Stimulated activated CD8-positive, alpha-beta memory T cell treated with anti-CD3 and anti-CD28 coated beads, Interleukin-4, amount 100 ng/mL, for 1 hour (primary cell): ENCODE measurements at places on chromosomes 16 and 17.

DNA sequence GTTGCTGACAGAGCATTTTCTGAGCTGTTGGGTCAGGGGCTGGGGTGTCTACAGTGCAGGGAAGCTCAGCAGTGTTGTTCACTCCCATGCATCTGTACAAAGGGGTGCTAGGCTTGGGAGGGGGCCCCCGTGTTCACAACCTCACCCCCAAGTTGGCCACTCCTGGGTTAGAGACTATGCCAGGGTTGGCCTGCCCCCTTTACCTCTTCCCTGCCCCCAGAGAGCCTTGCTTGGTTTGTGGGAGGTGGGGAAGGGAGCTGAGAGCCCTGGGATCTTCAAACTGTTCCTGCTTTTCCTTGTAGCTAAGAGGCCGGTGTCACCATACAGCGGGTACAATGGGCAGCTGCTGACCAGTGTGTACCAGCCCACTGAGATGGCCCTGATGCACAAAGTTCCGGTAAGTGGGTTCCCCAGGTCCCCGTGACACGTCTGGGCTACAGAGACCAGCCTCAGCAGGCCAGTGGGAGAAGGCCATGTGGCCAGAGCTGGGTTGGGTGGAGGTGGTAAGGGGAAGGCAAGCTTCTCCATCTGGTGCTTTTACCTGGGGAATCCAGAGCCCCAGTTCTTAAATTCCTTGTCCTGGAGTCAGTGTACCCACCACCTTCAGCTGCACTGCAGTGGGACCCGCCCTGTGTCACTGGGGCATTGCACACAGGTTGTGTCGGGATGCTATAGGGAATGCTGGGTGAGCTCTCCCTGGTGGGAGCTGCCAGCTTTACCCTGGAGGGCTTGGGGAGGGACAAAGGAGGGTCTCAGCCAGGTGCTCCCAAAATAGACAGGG lies 11.8 kb downstream of the GPRC5C start:
- no peak for DNase-seq

DNA sequence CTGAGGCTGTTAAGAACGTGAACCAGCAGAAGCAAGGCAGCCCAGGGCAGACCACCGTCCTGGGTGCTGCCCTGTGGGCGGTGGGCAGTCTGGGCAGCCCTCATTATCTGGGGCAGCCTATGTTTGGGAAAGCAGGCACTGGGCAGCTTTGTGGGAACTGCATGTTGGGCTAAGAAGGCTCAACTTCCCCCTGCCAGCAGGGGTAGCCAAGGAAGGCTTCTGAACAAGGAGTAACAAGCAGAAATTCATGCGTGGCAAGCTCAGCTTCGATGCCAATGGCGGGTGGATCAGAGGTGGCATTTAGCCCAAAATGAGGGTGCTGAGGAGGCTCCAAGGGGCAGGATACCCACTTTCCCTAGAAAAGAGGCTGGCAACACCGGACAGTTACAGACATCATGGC lies 42.7 kb upstream of the METRNL start:
- no peak for DNase-seq

GRCh38 chr16:57127836-57128235 lies 35.5 kb downstream of the CPNE2 start:
- no peak for DNase-seq

GRCh38 chr16:893360-893759 lies 77.4 kb downstream of the LMF1 start:
- no peak for DNase-seq

DNA sequence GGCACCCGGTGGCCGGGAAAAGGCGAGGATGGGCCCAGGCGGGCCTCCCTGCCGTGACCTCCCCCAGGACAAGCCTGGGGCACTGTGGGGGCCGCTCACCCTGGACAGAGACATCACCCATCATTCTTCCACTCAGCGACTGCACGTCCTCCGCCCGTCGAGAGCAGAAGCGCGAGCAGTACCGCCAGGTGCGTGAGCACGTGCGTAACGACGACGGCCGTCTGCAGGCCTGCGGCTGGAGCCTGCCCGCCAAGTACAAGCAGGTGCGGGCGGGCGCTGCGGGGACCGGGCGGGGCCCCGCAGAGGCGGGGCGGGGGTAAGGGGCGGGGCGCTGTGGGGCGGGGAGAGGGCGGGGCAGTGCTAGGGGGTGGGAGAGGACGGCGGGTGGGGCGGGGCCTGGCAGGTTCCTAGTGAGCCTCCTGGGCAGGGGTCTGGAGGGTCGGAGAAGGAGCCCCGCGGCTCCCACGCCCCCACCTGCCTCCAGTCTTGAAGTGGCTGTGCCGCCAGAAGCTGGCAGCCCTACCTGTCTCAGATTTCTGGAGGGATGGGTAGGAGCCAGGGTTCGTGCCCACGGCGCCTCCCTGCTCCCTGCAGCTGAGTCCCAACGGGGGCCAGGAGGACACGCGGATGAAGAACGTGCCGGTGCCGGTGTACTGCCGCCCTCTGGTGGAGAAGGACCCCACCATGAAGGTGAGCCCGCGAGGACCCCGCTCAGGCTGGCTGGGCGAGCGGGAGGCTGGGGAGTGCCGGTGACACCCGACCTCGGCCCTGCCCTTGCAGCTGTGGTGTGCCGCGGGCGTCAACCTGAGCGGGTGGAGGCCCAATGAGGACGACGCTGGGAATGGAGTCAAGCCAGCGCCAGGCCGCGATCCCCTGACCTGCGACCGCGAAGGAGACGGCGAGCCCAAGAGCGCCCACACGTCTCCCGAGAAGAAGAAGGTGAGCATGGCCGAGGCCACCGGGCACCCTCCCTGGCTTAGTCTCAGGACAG lies 7.5 kb downstream of the NME3 start:
- no peak for DNase-seq

GRCh38 chr16:85699628-85700027 lies 10.9 kb upstream of the GINS2 start:
- no peak for DNase-seq

DNA sequence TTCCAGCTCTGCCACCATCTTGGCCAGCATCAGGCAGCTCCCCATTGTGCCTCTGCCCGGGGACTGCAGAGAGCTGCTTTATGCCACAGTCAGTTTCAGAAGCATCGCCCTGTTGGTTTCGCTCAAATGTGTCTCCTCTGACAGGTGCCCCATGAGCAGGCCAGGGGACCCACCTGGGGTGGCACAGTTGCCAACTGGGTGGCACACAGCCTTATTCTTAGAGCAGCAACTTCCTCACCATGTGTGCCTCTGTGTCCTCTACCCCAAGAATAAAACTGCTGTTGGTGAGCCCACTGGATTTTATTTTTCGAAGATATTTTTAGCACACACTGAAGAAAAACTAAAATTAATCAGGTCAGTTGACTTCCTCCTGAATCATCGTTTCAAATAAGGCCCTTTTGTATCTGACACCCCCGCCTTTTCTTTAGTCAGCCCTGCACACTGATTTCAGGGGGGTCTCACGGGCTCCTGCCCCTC lies 44.9 kb upstream of the CACNG5 start:
- DNase-seq, result no peak

DNA sequence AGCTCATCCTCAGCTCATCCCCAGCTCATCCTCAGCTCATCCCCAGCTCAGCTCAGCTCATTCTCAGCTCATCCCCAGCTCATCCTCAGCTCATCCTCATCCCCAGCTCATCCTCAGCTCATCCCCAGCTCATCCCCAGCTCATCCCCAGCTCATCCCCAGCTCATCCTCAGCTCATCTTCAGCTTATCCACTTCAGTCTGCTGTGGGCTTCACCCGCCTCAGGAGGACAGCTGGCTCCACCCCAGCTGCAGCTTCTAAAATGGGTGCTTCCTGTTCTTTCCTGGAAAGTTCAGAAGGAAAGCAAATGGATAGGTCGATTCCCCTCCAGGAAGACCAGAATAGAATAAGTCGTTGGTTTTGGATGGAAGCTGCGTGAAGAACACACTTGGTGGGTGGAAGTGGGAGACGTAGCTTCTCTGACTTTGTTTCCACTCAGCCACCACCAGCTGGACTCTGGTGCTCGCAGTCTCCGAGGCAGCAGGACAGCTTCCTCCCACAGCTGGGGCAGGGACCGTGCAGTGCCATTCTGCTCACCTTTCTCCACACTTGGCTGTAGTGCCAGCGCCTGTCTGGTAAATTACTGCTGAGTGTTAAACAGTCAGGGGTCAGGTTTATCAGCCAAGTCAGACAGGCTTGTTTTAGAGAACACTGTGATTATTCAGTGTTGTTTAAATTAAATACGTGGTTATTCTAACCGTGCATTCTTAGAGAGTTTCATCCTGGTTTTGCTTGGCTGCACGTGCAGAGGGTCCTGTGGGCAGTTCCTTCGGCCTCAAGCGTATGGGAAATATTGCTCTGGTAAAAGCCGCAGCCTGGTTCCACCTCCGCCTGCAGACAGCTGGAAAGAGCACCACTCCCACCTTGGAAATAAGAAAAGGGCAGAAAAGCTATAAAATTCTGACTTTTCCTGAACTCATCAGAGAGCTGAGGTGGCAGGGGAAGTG lies 61.0 kb upstream of the CHMP6 start:
- DNase-seq, result no peak

GRCh38 chr17:1083451-1084187 lies 86.7 kb downstream of the TIMM22 start:
- no peak for DNase-seq
